ENCODE measurements at places on chromosomes 5 and 9. TPM values are rescaled to one million over a fixed set of nuclear protein-coding genes. Genes with fewer than 3 reads are reported as not detected.

DNA sequence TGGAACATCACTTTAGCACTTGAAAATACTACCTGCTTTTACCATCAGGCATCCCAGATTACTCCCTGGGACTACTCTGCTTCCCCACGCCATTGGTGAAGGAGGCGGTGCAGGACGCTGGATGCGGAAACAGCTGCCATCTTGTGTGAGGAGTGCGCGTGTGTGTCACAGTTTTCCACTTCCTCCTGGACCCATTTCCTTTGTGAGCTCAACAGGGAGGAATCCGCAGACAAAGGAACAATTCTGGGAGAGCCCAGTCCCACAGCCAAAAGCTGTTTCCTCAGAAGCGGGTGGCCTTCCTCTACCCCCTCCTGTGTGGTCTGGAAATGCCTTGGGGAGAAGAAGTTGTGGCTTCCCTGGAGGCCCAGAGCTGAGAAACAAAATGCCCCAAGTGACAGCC lies 16.8 kb downstream of the AFAP1L1 start:
- no peaks in the 10 kb centered on the region for H3K27me3 ChIP-seq
- no peak for DNase-seq
- no peak overlapping the region for H3K27ac ChIP-seq
- H3K4me1 ChIP-seq: no peaks in the 10 kb centered on the region

DNA sequence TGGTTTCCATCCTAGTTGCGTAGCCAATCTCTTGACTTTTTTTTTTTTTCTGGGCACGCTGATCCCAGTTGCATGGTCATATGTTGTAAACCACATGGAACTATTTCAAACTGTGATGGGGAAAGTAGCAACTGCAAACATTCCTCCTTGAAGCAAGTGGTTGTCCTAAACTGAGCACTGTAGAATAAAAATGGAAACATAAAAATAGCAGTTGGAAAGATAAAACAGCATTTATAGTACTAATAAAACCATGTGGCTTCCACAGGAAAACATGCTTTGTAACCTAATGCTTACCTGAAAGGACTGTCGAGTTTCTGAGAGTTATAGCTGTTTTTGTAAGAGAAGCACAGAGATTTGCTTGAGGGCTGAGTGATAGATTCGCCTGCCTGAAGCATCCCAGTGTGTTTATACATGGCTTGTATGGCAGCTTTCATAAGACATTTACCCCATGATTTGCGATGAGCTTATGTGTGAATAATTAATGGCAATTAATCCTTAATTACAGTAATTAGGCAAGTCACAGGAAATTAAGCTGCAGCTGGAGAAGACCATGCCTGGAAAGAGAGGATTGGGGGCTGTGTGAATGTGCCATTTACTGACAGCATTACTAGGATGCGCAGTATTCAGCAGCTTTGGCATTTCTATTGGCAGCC lies 136.5 kb downstream of the PBX3 start:
- no peaks in the 10 kb centered on the region for H3K27me3 ChIP-seq
- DNase-seq: no peak
- no peak overlapping the region for H3K27ac ChIP-seq
- peaks cover 5% of the 10 kb centered on the region for H3K4me1 ChIP-seq

The PLEKHG4B gene
- 43.6 TPM for total RNA-seq

The PCDHGB2 gene
- 2.8 TPM for total RNA-seq

The GRAMD2B gene
- total RNA-seq: 11.7 TPM

- H3K27me3 ChIP-seq: peaks cover 26% of the 10 kb centered on the region
- DNase-seq: peak; percentile 92
- no peak within 1 kb of the TSS for H3K27ac ChIP-seq
- no peaks in the 10 kb centered on the region for H3K36me3 ChIP-seq
- H3K4me1 ChIP-seq: no peaks in the 10 kb centered on the region
- no peak within 1 kb of the TSS for H3K4me3 ChIP-seq
Observed at GRCh38 chr5:151924564-151925301, at the start of gene GLRA1. GLRA1 (minus strand) TSS chr5:151924851; CDS start chr5:151924549, 302 bp downstream.

GRCh38 chr9:124558777-124559470 lies 51.7 kb upstream of the NR5A1 start:
- no peaks in the 10 kb centered on the region for H3K27me3 ChIP-seq
- DNase-seq: no peak
- no peaks in the 10 kb centered on the region for H3K36me3 ChIP-seq

All from H1 (cell line).